Sigmoid colon (tissue), 7 donors: ENCODE measurements at places on chromosomes 2 and 18.
A peak's percentile ranks its signal among the peaks of the same experiment; 100 is the strongest.

DNA sequence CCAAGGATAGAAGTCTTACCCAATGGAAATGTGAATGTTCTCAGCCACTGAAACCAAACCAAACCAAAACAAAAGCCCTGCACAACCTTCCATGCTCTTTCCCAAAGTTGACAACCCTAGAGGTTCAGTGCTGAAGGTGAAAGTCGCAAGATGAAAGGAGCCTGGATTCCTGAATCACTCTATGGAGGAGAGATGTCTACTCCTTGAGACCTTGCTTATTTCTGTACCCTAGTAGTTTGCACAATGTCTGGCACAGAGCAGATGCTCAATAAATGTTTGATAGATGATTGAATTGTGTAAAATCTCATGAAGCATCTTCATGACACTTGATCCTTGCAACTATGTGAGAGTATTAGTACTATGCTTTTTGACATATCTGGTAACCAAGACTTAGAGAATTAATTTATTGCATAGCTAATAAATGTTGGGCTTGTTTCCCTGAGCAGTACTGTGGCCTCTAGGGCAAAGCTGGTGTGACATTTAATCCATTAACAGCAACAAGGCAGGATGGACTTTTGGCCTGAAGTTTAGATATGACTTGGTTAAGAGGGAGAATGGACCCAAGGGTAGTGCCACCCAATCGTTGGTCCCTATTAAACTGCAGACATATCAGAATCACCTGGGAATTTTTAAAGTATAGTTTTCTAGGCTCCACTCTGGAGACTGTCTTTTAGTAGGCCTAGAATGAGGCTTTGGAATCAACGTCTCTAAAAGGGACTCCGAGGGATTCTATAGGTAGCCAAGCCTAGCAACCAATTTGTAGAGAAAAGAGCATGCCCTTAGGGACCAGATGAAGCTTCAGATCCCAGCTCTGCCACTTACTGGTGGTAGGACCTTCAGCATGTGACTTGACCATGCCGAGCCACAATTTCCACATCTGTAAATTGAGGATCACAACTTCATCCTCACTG is 145.9 kb downstream of the DDX1 start:
- no peak for DNase-seq

DNA sequence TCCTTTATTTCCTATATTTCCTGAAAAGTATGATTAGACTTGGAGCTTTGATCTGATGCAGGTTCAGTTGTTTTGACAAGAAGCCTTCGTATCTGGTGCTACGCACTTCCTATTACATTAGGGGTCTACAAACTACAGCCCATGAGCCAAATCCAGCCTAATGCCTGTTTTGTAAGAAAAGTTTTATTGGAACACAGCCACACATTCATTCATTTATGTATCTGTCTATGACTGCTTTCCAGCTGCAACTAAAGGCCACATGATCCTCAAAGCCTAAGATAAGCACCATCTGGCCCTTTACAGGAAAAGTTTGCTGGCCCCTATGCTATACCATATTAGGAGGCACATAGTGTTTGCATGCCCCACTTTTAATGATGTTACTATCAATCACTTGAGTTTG is 26.0 kb downstream of the EIF2AK3 start:
- DNase-seq: no peak

- DNase-seq: no peak
These were observed 98.7 kb upstream of the MGAT5 start for GRCh38 chr2:134155134-134155533.

- no peak for DNase-seq
These were observed 574.6 kb downstream of the SLC4A3 start for GRCh38 chr2:220202066-220202465.

- DNase-seq: no peak
These were observed 66.8 kb upstream of the STPG4 start for GRCh38 chr2:47221946-47222345.

DNA sequence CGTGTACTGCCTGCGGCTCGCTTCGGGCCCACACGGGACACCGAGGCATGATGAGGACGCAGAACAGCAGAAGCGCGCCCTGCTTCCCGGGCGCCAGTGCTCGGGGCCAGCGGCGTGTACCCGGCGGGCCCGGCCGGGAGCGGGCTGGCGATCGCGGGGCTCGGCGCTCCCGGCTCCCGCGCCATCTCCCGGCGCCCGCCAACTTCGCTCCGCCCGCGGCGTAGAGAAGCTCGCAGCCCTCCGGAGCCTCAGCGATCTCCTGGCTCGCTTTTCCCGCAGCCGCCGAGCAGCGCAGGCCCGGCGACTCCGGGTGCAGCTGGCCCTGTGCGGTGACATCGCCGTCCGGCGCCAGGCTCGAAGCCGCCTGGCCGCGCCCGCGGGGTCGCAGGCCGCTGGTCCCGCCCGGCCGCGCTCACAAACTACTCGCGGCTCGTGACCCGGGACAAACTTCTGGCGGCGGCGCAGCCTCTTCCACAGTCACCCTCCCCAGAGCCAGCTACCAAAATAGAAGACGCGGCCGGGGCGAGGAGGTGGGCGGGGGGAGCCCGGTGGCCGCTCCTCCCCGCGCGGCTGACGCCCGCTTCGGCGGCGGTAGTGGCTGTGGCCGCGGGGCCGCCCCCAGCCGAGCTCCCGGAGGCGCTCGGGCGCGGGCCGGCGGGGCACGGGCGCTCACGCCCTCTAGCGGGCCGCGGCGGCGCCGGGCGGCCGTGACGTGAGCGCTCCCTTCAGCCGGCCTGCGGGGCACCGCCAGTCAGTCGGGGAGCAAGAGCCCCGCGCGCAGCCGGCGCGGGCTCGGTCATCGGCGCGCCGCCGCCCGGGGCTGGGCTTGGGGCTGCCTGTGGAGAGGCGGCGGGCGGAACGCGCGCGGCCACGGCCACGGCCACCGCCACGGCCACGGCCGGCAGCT is at the start of gene PTPRM:
Gene PTPRM, plus strand, starts transcription at position 750 of the 907 bp plus-strand sequence. CDS start 503 bp downstream, outside the sequence.
- peak; percentile 97 for DNase-seq

GRCh38 chr2:27798948-27799645 is 27.6 kb downstream of the MRPL33 start:
- DNase-seq: peak; percentile 85

GRCh38 chr2:26648516-26648915 is 7.3 kb upstream of the CIB4 start:
- no peak for DNase-seq

DNA sequence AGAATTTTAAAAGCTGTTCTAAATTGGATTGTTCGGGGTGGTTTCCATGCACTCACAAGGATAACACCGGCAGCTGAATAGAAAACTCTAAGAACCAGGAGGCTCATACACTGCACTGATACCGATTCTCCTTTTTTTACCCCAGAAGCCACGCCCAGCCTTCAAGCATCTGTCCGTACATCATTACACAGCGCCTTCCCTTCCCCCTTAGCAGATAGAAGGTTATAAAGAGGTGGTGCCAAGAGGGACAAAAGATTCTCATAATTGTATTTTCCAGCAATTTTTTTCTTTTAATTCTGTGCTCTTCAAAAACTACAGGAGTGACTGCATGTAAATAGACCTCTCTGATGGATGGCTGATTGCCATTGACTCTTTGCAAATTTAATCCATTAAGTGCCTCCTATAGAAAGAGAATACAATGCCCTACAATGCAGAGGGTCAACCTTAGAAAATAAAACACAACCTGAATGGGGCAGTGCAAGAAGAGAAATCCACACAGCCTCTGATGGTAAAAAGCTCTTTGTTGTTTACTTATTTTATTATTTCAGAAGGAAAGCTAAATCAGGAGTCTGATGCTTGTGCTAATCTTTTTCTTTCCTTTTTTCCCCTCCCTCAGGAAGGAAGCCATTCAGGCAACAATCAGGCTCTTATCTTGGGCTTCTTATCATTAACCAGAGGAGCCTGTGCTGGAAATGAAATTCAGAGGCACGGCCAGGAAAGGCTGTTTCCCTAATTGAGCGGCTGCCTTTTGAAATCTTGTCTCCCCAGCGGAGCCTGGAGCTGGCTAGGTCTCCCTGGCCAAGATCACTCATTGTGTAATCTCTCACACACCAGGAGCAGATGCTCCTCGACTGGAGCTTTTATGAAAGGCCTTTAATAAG is 198.9 kb upstream of the NABP1 start:
- peak; percentile 74 for DNase-seq

- DNase-seq: peak; percentile 78
These were observed 1.3 kb downstream of the HDAC4 start for GRCh38 chr2:239399433-239399920.

DNA sequence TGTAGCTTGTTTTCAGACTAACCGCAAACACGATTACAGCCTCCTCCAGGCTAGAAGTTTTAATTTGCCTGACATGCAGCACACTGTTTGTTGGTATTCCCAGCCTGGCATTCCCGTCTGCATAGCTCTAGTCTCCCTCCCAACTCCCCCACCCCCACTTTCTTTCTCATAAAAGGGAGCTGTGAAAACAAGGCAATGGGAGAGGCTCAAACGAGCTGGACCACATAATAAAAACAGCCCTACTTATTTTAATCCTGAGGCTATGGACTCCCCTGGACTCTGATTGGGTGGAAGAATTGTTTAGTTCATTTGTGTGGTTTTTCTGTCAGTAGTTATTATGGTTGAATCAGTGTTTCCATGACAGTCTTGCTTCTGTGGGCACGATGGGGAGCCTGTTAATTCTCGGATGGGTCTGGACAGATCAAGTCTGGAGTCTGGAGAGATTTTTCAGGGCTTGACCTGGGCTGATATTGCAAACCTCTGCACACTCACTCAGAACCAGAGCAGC is 1.2 kb downstream of the STON1 start:
- peak; percentile 80 for DNase-seq

DNA sequence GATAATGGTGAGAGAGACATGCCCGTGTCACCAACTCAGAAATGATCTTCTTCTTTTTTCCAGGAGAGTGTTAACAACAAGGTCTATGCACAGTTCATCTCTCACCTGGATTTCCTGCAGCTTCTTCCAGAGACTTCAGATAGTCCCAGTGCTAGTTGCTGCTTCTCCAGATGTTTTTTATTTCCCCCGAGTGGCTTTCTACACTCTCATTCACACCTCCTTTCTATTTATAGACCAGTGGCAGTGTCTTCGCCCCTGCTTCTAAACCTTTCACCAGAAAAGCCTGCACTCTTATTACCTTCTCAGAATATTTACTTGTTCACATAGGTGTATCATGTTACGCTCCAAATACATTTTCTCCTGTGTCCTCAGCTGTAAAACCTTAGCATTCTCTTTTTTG is 558.8 kb upstream of the CHAC2 start:
- no peak for DNase-seq
